ENCODE measurements at places on chromosomes 3 and 15.

DNA sequence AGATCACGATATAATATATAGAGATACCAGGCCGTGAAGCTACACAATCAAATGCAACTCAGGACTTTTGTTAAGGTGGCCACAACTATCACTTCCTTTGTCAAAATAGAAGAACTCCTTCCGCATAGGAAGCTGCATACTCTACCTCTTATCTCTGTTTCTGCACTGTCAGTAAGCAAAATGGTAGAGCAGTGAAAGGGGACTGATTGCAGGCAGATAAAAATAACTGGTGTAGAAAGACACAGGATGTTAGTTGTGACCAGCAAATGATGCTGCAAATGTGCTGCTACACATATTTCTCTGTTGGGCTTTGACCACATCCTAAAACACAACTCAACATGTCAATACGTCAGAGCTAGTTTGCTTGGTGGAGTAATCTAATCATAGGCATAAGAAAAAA is 16.3 kb upstream of the TRAT1 start:
- ATAC-seq = peak; percentile 94

GRCh38 chr3:186268616-186269448 is 93.2 kb downstream of the DGKG start:
- ATAC-seq = no peak

- ATAC-seq = no peak
Measured at GRCh38 chr3:37922721-37923568, 61.3 kb downstream of the CTDSPL start.

DNA sequence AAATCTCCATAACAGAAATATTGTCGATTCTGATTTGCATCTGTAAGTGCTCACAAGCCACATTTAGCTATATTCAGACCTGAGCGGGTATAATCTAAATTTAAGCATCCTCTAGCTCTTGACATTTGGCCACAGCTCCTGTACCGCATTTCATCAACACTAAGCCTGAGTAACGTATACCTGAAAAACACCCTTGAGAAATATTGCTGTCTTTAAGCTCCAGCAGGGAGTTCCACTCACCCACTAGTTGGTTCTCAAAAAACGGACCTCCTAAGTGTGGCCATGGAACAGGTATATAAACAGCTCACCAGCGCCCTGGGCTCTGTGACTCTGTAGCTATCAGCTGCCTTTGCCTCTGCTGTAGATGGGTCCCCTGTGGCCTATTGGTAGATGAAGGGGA is 80.7 kb downstream of the ABI3BP start:
- ATAC-seq = no peak

GRCh38 chr15:48642795-48643194 is 2.7 kb downstream of the FBN1 start:
- no peak for ATAC-seq

All from activated T-helper 17 cell treated with anti-CD3 and anti-CD28 coated beads, Interleukin-2, amount 50 U/mL, for 72 hours (primary cell).